ENCODE measurements at places on chromosomes 4 and X. TPM values are rescaled to one million over a fixed set of nuclear protein-coding genes. Genes with fewer than 3 reads are reported as not detected.

PAGE4 gene
- not detected for polyA plus RNA-seq

NPY5R gene
- polyA plus RNA-seq = 0.19 TPM

RHOXF1 gene
- polyA plus RNA-seq = not detected

ARSJ gene
- polyA plus RNA-seq = 6.9 TPM

UCP1 gene
- not detected for polyA plus RNA-seq

ALB gene
- 0.88 TPM for polyA plus RNA-seq

APELA gene
- polyA plus RNA-seq = 1.1 TPM

CC2D2A gene
- polyA plus RNA-seq = 15.4 TPM

- DNase-seq = peak; percentile 64
Measured at GRCh38 chr4:123555807-123556273, 159.2 kb downstream of the SPRY1 start.

GRCh38 chrX:45806410-45807121 is 605.9 kb upstream of the DIPK2B start:
- DNase-seq = peak; percentile 30

- no peak for DNase-seq
Measured at GRCh38 chr4:17957688-17958087, 63.9 kb downstream of the LCORL start.

DNA sequence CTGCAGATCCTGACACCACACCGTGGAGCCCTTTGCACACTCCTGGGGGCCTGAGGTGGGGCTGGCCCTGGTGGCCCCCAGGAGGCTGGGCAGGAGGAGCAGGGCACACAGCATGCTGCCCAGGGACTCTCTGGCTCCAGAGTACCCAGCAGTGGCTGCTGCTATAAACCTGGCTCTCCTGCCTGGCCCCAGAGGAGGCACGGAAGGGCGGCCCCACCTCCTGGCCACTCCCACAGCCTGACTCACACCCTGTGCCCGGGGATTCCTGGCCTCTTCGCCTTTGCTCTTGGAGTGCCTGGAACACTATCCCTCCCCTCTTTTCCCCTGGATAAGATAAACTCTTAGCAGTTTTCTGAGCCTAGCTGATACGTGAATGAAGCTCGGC is at the start of gene PSAPL1:
TSS of gene PSAPL1 (minus strand) at position 165 of the 385 bp plus-strand sequence. CDS start at position 114, 51 bp downstream.
- no peak for DNase-seq

DNA sequence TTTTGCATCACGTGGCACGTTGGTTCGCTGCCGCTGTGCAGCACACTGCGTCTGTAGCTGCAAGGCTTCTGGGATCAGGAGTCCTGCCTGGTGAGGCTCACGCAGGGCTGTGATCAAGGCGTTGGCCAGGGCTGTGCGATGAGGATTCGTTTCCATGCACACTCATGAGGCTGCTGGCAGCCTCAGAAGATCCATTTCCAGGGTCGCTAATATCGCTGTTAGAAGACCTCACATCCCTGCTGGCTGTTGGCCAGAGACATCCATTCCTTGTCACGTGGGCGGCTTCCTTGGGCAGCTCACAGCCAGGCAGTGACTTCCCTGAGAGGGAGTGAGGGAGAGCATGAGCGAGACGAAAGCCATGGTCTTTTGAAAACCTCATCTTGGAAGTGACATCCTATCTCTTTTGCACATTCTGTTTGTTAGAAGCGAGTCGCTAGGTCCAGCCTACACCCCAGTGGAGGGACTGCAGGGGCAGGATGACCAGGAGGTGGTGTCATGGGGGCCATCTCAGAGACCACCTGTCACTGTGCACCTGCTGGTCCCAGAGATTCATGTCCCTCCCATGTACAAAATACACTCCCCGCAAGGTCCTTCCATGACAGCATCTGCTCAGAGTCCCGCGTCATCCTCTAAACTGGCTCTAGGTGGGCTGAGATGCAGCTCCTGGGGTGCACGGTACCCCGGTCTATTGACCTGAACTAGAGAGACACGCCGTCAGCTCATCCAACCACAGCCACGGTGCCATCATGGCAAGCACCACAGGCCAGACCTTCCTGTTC is 12.2 kb downstream of the RGS12 start:
- peak; percentile 83 for DNase-seq

DNA sequence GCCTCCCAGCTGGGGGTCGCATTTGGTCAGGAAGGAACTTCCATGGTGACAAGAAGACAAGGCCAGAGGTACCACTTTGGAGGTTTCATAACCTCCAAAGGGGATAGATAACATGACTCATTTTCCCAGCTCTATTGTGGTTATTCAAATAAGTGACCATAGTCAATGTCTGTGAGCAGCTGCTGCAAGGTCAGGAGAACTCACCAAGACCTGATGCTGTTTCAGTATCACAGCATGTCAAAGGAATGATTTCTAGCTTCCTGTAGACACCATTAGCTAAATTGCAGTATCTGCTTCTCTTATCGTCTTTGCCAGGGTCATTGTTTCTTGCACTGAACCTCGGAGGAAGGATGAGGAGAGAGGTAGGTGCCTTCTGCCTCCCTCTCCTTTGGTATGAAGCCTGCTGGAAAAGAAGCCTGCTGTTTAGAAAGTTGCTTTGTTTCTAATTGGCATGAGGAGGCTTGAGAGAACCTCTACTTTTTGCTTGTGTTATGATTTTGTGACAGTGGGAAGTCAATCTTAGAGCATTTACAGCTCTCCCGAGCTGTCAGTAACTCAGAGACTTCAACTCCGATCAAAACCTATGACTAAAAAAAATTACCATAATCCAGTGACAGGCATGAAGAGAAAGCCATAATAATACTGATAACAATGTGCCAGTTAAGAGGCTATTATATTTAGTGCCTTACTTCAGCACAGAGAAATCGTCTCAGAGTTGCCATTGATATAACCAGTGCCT is 38.0 kb upstream of the GATB start:
- no peak for DNase-seq

- DNase-seq = no peak
Measured at GRCh38 chrX:44503560-44503959, 39.1 kb downstream of the FUNDC1 start.

- no peak for DNase-seq
Measured at GRCh38 chrX:47562615-47563243, 1.7 kb downstream of the ARAF start.

GRCh38 chr4:48047896-48048295 is 31.3 kb downstream of the NIPAL1 start:
- no peak for DNase-seq

DNA sequence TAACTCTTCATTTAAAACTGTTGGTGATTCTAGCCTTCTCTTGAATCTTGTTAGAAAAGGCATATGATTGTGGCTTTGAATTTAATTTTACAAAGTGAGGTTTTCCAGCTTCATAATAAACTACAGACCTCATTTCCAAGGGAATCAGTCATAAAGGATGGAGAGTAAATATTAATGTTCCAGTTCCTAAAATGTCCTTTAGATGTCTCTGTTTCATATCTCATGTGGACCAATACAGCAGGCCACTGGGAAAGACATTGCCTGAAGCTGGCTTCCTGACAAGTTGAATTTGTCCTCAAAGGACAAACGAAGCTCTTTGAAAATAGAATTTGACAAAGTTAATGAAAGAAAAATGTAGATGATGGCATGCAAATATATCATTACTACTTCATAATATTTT is 125.4 kb downstream of the ZNF330 start:
- DNase-seq = peak; percentile 88

- no peak for DNase-seq
Measured at GRCh38 chrX:152806035-152806434, 24.5 kb downstream of the CETN2 start.

DNA sequence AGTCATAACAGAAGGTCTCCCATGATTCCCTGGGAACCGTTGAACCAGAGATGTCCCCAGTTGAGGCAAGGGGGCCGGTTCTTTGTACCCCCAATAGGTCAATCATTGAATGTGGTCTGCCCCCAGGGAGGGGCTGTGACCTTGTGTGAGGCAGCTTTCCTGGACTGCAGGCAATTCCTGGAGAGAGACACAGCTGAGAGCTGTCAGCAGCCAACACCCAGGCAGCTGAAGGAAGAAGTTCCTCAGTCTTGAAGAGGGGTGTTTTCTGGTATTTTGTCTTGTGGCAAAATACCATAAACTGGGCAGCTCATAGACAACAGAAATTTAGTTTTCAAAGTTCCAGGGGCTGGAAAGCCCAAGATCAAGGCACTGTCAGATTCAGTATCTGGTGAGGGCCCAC is 185.7 kb upstream of the ATP6AP2 start:
- no peak for DNase-seq

DNA sequence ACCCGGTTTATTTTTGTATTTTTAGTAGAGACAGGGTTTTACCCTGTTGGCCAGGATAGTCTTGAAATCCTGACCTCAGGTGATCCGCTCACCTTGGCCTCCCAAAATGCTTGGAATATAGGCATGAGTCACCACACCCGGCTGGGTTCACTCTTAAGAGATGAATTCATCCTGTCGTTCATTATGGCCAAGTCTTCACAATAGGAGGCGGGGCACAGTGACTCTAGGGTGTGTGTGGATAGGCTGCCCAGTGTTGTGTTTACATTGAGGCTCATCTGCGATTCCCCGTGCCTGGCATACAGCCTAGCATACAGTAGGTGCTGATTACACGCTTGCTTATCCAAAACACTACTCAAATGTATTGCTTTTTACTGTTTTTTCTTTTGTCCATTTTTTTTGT is 41.3 kb upstream of the IGFBP7 start:
- DNase-seq = no peak

- DNase-seq = no peak
Measured at GRCh38 chr4:130485371-130485770, 1389.4 kb downstream of the C4orf33 start.

- peak; percentile 58 for DNase-seq
Measured at GRCh38 chr4:154084864-154085263, 296.0 kb upstream of the SFRP2 start.

Data from muscle of leg (tissue), 16 donors.